ENCODE measurements at places on chromosomes 1 and 21. TPM values are rescaled to one million over a fixed set of nuclear protein-coding genes. Genes with fewer than 3 reads are reported as not detected.
A peak's percentile ranks its signal among the peaks of the same experiment; 100 is the strongest.

RBM8A gene
- 397 TPM for total RNA-seq

OR2T29 gene
- total RNA-seq, result not detected

RCSD1 gene
- total RNA-seq, result 47.9 TPM

LRRC8B gene
- 39.5 TPM for total RNA-seq

MYOM3 gene
- not detected for total RNA-seq

DNA sequence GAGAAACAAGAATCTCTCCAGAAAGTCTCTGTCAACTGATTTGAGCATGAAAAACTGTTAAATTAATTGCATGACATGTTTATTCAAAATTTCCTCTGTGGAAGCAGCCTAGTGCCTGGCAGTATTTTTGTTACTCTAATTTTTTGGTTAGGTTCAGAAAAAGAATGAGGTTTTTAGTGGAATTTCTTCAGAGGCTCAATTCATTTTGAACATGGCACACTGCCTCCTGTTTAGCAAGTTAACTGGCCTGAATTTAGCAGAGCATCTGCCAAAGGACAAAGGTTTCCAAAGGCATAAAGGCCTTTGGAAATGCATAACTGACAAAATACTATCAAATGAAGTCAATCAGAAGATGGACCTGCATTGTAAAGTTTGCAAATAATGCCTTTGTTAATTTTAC, 1326.5 kb downstream of the PLA2G4A start:
- no peaks in the 10 kb centered on the region for H3K36me3 ChIP-seq
- H3K27me3 ChIP-seq, result no peaks in the 10 kb centered on the region
- DNase-seq, result no peak
- no peak overlapping the region for H3K4me3 ChIP-seq

DNA sequence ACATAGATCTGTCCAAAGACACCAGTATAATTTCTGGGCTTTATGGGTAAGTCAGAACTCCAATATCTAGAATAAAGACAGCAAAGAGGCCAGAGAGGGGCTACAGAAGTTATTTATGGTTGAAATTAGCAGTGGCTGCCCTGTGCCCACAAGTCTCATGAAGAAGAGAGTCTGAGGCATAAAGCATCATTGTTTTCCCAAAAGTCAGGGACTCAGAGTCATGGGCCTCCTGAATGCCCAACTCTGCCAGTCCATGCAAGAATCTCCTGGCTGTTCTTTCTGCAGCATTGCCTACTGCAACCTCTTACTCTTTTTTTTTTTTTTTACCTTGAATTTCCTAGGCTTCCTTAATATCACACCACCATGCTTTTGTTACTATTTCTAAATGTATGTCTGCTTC, 49.6 kb downstream of the PLPP3 start:
- DNase-seq, result no peak
- H3K4me1 ChIP-seq, result no peaks in the 10 kb centered on the region
- no peaks in the 10 kb centered on the region for H3K36me3 ChIP-seq
- no peak overlapping the region for H3K4me3 ChIP-seq
- no peaks in the 10 kb centered on the region for H3K27me3 ChIP-seq
- no peak overlapping the region for H3K27ac ChIP-seq

DNA sequence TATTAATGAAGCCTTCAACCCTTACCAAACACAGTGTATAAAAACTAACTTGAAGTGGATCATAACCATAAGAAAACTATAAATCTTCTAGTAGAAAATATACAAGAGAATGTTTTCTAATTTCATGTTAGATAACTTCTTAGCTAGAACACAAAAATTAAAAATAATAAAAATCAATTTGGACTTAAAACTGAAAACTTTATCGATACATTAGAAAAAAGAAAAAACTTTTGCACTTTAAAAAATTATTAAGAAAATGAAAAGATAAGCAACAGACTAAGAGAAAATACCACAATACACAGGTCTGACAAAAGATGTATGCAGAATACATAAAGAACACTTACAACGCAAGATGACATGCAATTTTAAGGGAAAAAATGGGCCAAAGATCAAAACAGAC, 8.7 kb downstream of the COP1 start:
- no peaks in the 10 kb centered on the region for H3K36me3 ChIP-seq
- no peak overlapping the region for H3K4me3 ChIP-seq
- DNase-seq, result no peak
- H3K27ac ChIP-seq, result no peak overlapping the region
- no peaks in the 10 kb centered on the region for H3K27me3 ChIP-seq

DNA sequence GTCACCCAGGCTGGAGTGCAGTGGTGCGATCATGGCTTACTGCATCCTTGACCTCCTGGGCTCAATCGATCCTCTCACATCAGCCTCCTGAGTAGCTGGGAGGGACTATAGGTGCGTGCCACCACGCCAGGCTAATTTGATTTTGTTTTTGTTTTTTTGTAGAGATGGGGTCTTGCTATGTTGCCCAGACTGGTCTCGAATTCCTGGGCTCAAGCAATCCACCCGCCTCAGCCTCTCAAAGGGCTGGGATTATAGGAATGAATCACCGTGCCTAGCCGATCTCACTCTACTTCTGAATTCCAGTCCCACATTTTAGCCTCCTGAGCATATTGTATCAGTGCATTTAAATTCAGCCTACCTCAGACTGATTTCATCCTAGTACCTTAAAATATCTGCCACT, 1.8 kb downstream of the CTXND2 start:
- H3K36me3 ChIP-seq, result no peaks in the 10 kb centered on the region
- DNase-seq, result no peak
- no peak overlapping the region for H3K27ac ChIP-seq
- H3K4me1 ChIP-seq, result peaks cover 15% of the 10 kb centered on the region
- H3K27me3 ChIP-seq, result no peaks in the 10 kb centered on the region

DNA sequence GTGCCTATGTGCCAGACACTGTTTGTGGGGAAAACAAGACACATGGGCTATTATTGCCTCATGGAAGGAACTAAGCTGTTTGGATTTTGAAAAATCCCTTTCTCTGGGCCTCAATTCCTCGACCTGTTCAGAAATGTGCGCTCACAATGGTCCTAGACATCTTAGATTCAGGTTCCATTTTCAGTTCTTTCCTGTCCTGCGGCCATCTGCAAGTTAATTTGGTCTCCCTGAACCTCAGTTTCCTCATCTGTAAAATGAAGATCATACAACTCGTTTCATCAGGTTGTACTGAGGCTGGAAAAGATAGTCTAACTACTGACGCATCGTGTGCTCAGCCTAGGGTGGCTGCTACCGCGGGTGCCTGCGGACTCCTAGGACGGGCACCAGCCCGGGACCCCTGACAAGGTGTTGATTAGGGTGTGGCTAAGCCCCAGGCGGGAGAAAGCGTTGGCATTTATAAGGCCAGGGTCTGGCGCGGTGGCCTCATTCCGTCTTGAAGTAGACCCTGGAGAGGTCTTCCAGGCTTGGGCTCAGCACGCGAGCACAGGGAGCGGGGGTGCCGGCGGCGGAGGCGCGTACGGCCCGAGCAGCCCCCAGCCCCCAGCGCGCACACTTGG, 493 bp upstream of the ELOA start:
- DNase-seq, result no peak
- no peaks in the 10 kb centered on the region for H3K27me3 ChIP-seq
- peaks cover 36% of the 10 kb centered on the region for H3K4me1 ChIP-seq
- H3K36me3 ChIP-seq, result no peaks in the 10 kb centered on the region
- peak overlapping the region; percentile 77 for H3K27ac ChIP-seq

DNA sequence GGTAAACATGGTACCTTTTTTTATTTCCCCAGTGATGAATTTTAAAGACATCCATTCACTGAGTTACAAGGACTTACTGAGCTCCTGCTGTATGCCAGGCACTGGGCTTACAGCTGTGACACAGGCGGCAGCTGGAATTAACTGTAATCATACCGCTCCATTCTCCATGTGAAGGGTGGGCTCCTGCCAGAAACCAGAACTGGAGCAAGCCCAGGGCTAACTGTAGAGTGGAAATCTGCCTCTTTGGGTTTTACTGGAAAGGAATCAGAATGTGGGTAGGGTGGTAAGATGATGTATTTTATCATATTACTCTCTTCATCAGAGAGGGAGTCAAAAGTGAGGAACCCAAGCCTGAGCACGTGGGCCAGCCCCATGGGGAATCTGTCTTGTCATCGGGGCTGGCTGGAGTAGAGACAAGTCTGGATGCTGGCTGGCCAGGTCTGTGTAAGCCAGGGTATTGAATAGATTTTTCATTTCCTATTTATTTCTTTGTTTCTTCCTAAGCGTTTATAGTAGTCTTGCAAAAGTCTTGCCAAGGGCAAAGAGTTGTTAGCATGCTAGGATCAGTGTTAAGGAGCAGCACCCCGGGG, 21.5 kb downstream of the FGGY start:
- H3K27ac ChIP-seq, result no peak overlapping the region
- no peak for DNase-seq
- no peak overlapping the region for H3K4me3 ChIP-seq
- H3K27me3 ChIP-seq, result no peaks in the 10 kb centered on the region

- no peaks in the 10 kb centered on the region for H3K36me3 ChIP-seq
- H3K27me3 ChIP-seq, result no peaks in the 10 kb centered on the region
- H3K27ac ChIP-seq, result peak overlapping the region; percentile 71
- peak overlapping the region; percentile 79 for H3K4me3 ChIP-seq
These were observed 703 bp downstream of the ERI3 start for GRCh38 chr1:44354268-44354839.

DNA sequence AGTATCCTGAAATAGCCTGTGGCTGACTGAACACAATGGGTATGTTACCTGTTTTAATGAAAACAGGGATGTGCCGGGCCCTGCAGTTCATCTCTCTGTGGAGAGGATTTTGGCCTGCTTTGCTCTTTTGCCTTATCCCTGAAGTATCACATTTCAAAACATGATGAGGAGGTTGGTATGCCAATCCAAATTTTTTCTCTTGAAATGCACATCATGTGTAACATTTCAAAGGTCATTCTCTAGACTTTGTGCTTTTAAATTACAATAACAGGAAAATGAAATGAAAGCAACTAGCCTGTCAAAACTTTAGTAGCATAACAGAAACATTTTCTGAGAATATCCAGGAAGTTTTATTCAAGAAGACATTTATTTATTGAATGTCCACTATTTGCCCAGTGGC, 118.9 kb downstream of the SLC44A5 start:
- no peaks in the 10 kb centered on the region for H3K4me1 ChIP-seq
- no peak overlapping the region for H3K27ac ChIP-seq
- DNase-seq, result no peak
- no peaks in the 10 kb centered on the region for H3K27me3 ChIP-seq

- no peaks in the 10 kb centered on the region for H3K36me3 ChIP-seq
- H3K4me1 ChIP-seq, result no peaks in the 10 kb centered on the region
- H3K4me3 ChIP-seq, result no peak overlapping the region
- H3K27me3 ChIP-seq, result no peaks in the 10 kb centered on the region
These were observed 14.4 kb downstream of the CDK18 start for GRCh38 chr1:205518661-205519540.

- H3K4me3 ChIP-seq, result no peak overlapping the region
- no peaks in the 10 kb centered on the region for H3K36me3 ChIP-seq
- no peak for DNase-seq
- H3K4me1 ChIP-seq, result no peaks in the 10 kb centered on the region
- H3K27ac ChIP-seq, result no peak overlapping the region
- no peaks in the 10 kb centered on the region for H3K27me3 ChIP-seq
These were observed 419.3 kb downstream of the KCTD3 start for GRCh38 chr1:215986401-215986800.
